ENCODE measurements at places on chromosomes 3 and 15. TPM values are rescaled to one million over a fixed set of nuclear protein-coding genes. Genes with fewer than 3 reads are reported as not detected.

The CGNL1 gene
- total RNA-seq: 0.35 TPM

The C15orf62 gene
- 0.11 TPM for total RNA-seq

The TTLL13 gene
- not detected for total RNA-seq

The TMEM212 gene
- total RNA-seq: not detected

The ANAPC13 gene
- 54.6 TPM for total RNA-seq

The FGF7 gene
- total RNA-seq: not detected

The CEP19 gene
- total RNA-seq: 2.4 TPM

The LAMB2 gene
- 153 TPM for total RNA-seq

The RAD51 gene
- 22.4 TPM for total RNA-seq

The ARPP21 gene
- not detected for total RNA-seq

The CCNB2 gene
- total RNA-seq: 73.1 TPM

The SLC28A2 gene
- total RNA-seq: not detected

The CPN2 gene
- total RNA-seq: not detected

The CCR2 gene
- total RNA-seq: not detected

The CFAP161 gene
- total RNA-seq: not detected

The RABL3 gene
- total RNA-seq: 17.8 TPM

The MAP1A gene
- 0.24 TPM for total RNA-seq
